ENCODE measurements at places on chromosomes 12 and 14.
A peak's percentile ranks its signal among the peaks of the same experiment; 100 is the strongest.

- no peak for DNase-seq
Measured at GRCh38 chr12:25458047-25458552, 95.0 kb downstream of the LMNTD1 start.

DNA sequence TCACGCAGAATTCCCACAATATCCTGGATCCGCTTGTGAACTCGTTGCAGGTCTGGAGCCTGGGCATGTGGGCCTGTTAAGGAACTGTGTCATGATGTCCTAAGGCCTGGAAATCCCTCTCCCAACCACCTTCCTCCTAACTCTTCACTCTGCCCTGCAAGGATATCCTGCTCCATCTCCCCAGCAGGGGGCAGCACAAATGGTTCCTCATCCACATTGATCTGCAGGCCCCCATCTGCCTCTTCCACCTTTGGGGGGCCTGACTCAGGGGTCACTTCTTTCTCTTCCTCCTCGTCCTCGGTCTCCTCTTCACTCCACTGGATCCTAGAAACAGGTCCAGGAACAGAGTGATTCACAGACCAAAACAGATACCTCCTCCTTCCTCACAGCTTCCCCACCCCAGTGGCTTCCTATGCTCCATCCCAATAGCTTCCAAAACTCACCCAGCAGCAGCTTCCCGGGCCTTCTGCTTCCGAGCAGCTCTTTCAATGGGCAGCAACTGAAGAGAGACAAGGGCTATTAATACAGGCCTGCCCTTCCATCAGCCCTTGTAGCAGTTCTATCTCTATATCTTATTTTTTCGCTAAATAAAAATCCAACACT, 4.5 kb downstream of the NOP2 start:
- peak; percentile 48 for DNase-seq

- no peak for DNase-seq
Measured at GRCh38 chr12:65664715-65665250, 159.5 kb upstream of the HMGA2 start.

GRCh38 chr12:86777325-86777724, 521.1 kb upstream of the MGAT4C start:
- no peak for DNase-seq

- no peak for DNase-seq
Measured at GRCh38 chr14:90291699-90292098, 35.3 kb downstream of the PSMC1 start.

- DNase-seq: no peak
Measured at GRCh38 chr12:122874081-122874480, 21.8 kb downstream of the VPS37B start.

DNA sequence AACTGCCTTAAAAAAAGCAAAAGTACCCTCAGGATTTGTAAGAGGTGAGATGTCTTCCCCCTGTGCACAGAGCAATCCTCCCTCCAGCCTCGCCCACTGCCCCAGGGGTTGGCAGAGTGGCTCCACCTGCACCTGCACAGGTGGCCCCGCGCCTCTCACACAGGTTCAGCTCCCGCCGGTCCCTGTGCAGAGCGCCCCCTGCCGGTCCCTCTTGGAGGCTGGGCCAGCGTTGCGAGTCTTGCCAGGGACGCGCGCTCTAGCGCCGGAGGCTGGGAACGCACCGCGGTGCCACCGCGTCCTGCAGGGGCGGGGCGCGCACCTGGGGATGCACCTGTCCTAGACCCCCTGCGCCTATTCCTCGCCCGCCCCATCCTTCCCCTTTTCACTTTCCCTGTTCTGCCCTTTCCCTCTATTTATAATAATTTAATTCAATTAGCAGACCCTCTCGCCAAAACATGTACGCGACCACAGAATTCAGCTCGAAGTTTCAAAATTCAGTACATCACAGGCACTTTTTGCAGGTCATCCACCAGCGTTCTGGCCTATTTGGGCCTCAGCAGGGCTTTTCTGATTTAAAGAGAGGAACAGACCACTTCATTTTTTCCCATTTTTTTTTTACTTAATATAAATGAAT, 618.6 kb downstream of the AACS start:
- DNase-seq: no peak

DNA sequence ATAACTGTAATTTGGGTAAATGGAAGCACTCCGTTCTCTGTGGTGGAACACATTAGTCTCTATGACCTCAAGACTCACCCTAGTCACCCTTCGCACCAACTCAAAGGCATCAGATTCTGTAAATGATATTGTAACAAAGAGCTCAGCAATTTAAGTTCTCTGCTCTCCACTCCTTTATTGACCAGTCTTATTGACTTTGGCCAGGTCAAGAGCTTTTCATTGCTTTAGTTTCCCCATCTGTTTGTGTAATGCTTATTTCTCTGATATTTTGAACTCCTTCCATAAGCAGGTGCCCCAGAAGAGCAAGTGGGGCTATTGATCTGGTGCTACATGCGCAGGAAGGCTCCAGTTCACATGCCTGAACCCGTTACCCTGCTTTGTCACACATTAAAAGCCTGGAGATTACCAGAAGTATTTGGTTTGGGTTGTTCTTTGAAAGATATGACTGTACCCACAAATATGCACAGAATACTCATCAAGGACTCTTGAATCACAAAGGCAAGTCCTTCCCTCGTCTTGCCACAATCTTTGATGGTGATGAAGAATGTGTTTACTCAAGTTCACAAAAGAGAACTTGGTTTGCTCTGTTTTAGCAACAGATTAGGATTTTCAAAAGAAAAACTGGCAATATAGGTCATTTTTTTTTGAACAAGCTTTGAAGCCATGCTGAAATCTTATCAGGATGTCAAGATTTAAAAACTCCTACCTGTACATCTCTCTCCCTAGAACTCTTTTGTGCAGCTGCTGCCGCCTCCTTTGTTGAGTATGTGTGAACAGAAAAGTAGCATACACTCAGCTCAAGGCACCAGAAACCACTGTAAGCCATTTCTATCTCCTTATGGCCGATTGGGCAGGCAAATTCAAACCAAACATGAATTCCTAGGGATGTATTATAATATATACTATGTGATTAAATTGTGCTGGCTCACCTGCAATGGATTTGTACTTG, 193.9 kb downstream of the BCAT1 start:
- no peak for DNase-seq

- no peak for DNase-seq
Measured at GRCh38 chr12:124007826-124008570, 35.0 kb downstream of the ZNF664 start.

Measured in T-helper 2 cell (primary cell).